ENCODE measurements at places on chromosomes 13 and 19.

DNA sequence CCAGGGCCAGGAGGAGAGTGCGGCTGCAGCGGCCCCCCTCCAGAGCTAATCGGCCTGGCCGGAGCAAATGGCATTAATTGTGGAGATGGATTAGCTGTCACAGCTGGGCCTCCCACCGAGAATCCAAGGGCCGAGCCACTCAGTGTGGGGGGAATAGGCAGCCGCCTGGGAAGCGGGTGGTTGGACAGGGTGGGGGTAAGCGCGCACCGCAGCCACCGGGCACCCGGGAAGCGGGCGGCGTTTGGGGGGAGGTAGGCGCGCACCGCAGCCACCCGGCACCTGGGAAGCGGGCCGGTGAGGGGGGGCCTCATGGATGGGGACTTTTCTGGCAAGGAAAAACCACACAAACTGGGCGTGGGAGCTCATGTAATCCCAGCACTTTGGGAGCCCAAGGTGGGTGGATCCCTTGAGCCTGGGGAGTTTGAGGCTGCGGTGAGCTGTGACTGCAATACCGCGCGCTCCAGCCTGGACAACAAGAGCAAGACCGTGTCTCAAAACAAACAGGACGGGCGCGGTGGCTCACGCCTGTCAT lies 9.7 kb downstream of the R3HDM4 start:
- no peak for DNase-seq

DNA sequence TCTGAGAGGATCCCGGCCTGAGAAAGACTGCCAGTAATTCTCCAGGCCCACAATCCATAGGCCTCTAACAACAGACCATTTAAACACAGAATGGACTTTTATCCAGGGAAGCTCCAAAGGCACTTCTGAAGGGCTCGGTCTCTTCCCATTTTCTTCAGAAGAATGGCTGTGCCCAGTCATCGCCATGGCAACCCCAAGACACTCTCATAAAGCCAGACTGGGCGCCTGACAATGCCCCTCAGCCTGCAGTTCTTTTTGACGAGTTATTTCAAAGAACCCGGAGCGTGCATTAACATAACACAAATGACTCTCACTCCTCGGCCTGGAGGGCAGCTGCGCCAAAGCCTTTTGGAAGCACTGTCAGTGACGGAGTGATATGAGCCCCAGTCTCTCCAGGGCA lies 61.0 kb downstream of the RASA3 start:
- no peak for DNase-seq

GRCh38 chr19:16446724-16447368 lies 24.9 kb downstream of the EPS15L1 start:
- DNase-seq: no peak

- DNase-seq: no peak
Measured at GRCh38 chr13:41837629-41838028, 123.3 kb downstream of the VWA8 start.

DNA sequence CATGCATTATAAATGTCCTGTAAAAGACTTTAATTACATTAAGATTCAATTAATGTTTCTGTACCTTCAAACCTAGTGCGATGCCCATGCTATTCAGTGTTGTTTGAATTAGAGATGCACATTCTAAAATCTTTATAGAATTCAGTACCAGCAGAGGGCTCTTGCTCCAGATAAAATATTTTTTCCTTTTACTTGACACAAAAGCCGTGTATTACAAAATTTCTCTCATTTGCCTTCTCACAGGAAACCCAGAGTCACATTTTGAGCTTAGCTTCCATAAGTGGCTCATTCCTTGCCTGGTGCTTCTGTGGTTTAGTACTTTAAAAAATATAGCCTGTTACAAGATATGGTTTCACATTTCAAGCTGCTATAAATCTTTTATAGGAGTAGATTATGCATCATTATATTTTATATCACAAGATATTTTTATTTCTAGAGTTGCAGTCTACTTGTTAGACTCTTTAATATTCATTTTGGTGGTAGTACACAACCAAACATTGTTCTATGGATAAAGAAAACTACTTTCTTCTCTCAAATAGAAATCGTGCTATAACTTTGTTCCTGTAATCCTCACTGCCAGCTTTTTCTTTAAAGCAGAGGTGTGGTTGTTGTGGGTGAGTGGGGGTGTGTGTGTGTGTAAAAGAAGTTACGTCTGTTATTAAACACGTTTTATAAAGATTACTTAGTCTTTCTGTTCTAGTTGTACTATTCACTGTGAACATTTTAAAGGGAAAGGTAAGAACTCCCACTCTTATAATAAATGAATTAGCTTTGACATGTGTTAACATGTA lies 101.4 kb downstream of the RNF17 start:
- DNase-seq: no peak

DNA sequence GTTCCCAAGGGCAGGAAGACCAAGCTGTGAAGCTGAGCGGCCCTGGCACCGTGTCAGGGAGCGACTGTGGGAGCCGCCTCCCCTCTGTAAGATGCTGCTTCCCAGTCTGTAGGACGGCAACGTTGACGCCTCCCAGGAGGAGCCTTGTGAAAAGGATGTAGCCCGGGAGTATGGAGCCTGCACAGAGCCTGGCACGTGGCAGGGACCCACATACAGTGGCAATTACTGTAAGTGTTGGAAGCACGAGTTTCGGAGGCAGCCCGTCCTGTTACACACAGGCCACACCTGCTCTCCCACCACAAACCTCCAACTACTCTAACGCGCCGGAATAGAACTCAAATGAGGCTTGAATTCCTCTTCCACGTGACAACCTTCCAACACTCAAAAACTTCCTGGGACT lies 6.6 kb downstream of the RAB20 start:
- DNase-seq: no peak

All from Jurkat, Clone E6-1 (cell line).